Glutamatergic neuron (in vitro differentiated cells): ENCODE measurements at places on chromosomes 2 and 18. TPM values are rescaled to one million over a fixed set of nuclear protein-coding genes. Genes with fewer than 3 reads are reported as not detected.

DNA sequence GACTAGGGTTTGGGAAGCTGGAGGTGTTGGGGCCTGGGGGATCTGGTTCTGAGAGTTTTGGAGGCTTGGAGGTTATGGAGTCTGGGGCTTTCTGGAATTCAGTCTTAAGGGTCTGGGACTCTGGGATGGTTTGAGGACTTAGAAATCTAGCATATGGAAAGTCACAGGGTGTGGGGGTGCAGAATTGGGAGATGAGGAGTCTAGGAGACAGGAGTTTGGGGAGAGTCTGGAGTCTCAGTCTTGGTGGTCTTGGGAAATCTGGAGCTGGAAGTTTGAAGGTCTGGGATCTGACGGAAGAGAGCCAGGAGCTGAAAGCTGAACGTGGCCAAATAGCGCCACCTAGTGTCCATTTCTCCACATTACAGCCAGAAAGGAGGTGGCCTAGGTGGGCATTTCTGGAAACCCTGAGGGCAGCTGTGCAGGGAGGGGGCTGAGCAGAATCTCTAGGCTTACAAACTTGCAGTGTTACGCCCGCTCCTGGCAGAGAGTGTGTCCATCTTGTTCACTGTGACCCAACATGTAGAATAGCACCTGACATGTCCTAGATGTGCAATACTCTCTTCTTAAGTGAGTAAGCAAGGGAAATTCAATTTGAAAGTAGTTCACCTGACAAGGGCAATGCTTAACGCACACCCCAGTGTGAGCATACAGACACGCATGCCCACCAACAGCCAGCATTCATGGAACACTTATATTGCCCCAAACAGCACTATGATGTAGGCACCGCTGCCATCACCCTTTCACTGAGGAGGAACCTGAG is 204.8 kb downstream of the TFCP2L1 start:
- peak; percentile 84 for DNase-seq

DNA sequence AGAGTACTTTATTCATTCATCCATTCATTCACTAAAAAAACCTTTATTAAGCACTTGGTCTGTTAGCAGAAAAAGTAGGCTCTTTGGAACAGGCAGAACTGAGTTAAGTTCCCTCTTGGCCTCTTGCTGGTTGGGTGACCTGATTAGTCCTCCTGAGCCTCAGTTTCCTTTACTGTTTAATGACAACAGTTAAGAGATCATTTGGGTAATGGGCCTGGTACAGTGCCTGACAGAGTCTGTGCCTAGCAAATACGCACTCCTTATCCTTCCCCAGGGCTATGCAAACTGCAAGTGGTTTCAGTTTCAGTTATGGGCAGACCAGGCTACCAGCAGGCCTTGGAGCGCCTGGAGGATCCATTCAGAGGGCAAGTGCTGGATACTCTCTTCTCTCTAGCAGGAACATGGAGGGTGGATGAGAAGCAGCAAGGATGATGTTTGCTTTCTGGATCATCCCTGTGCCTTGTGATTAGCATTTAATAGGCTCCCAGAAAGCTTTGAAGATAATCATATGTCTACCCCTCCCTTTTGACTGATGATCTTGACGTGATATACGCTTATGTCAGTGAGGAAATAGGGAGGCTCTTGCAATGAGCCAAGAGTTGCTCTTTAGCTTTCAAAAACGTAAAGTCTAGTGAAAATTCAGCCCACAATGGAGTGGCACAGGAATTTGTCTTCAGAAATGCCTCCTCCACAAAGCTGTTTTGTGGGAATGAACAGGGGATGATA is 12.4 kb upstream of the TAF1B start:
- no peak for DNase-seq

- DNase-seq = no peak
These were observed 405.1 kb downstream of the GPD2 start for GRCh38 chr2:156841321-156841720.

DNA sequence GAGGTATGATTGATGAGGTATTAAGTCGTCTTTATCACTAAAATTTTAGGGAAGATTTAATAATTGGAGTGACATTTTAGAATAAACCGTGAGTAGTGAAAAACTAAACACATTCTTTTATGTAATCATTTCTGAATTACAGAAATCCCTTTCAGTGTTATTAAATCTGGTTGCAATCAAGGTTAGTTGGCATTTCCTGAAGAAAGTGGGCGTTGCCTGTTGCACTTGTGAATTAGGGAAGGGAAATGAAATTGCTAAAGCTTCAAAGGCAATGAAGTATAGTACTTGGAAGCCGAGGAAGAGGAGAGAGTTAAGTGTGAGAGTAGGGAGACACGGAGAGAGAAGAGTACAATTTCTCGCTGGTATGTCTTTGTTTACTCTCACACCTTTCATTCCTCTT is 274.5 kb downstream of the SLC8A1 start:
- DNase-seq = no peak

TEKT4 gene
- total RNA-seq = not detected

LPIN1 gene
- 142 TPM for total RNA-seq

ATP6V1C2 gene
- total RNA-seq = not detected

COL4A3 gene
- not detected for total RNA-seq
